ENCODE measurements at places on chromosomes 4 and X. TPM values are rescaled to one million over a fixed set of nuclear protein-coding genes. Genes with fewer than 3 reads are reported as not detected.

Gene AFM
- total RNA-seq, result not detected

Gene SPANXN4
- not detected for total RNA-seq

Gene YIPF6
- 34.8 TPM for total RNA-seq

Gene COX7B2
- total RNA-seq, result not detected

Gene ANXA10
- total RNA-seq, result 2.9 TPM

Gene DUSP21
- not detected for total RNA-seq

Gene UGT2A3
- not detected for total RNA-seq

Gene HSFX2
- 0.29 TPM for total RNA-seq

Gene FAT1
- total RNA-seq, result 153 TPM

Gene HSPA4L
- total RNA-seq, result 7.2 TPM

Gene FRMPD4
- total RNA-seq, result 0.07 TPM

Gene NRK
- not detected for total RNA-seq

Gene EREG
- 28.3 TPM for total RNA-seq

Gene SORBS2
- total RNA-seq, result 0.53 TPM

Gene EMCN
- total RNA-seq, result not detected

Gene RP2
- 12.4 TPM for total RNA-seq

Gene UTP14A
- 50.0 TPM for total RNA-seq

Gene RTL9
- 0.08 TPM for total RNA-seq

Gene GUCY1A1
- not detected for total RNA-seq

Gene USP27X
- 4.1 TPM for total RNA-seq

Gene HPSE
- total RNA-seq, result 1.5 TPM

Gene NLRP2B
- not detected for total RNA-seq

Gene BTC
- total RNA-seq, result 1.2 TPM

Gene LRBA
- 7.2 TPM for total RNA-seq

Gene RTL5
- total RNA-seq, result 2.1 TPM

Gene CCNG2
- total RNA-seq, result 2.8 TPM

Gene MYOZ2
- total RNA-seq, result not detected

Gene TRAM1L1
- total RNA-seq, result 0.40 TPM

Gene CYSLTR1
- not detected for total RNA-seq

Gene SCRG1
- not detected for total RNA-seq

Gene FAM184B
- total RNA-seq, result 0.05 TPM

Gene TBX22
- not detected for total RNA-seq

Gene VCX3B
- total RNA-seq, result not detected

Gene TCEANC
- 0.59 TPM for total RNA-seq

Gene HSFX4
- total RNA-seq, result not detected

Gene HTRA3
- 20.3 TPM for total RNA-seq

Gene AMBN
- not detected for total RNA-seq

Gene RRH
- total RNA-seq, result 0.12 TPM

Gene WDR17
- 2.3 TPM for total RNA-seq

Gene IL3RA
- 0.17 TPM for total RNA-seq

Gene XKRX
- 0.66 TPM for total RNA-seq

Gene CXCL8
- total RNA-seq, result 11.2 TPM

Gene MFAP3L
- 5.3 TPM for total RNA-seq

Gene DUSP9
- total RNA-seq, result 1.8 TPM

Data from A549 treated with GW870086 at 1 μM for 4 hours (cell line).